ENCODE measurements at places on chromosomes 16 and 17. TPM values are rescaled to one million over a fixed set of nuclear protein-coding genes. Genes with fewer than 3 reads are reported as not detected.

DNA sequence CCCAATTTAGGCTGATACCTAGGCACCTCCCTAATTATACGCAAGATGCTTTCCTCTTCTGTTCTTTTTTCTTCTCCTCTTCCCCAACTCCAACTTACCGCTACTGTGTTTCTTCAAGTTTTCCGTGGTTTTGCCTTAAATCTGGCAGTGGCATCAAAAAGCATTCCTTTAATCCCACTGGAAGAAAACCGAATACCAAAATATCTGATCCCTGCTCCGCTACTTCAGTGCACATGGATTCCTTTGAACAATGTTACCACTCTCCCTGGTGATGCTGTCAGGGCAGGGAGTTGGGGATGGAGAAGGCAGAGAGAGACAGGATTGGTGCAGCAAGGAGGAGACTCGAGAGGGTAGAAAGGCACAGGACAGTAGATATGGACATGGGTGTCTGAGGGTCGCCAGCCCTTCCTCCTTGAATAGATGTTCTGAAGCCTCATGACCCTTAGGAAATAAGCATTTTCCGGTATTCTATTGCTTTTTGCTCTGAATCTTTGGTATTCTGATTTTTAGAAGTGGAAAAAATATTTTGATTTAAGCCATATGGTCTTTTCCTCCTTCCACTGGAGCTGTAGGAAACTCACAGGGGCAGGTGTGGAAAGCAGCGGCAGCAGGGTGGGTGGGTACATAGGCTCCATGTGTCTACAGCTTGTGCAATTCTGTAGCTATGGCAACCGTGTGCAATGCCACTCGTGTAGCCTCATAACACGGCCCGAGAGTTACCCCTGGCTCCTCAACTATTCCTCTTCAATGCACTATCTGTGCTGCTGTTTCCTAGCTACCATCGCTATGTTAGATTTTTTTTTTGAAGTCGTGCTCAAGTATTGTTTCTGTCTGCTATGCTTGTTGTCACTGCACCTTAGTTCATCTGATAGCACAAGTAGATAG, 32.3 kb upstream of the TANC2 start:
- no peaks in the 10 kb centered on the region for H3K36me3 ChIP-seq
- H3K4me3 ChIP-seq: no peak overlapping the region
- H3K27me3 ChIP-seq: no peaks in the 10 kb centered on the region
- DNase-seq: no peak
- H3K27ac ChIP-seq: no peak overlapping the region
- no peaks in the 10 kb centered on the region for H3K4me1 ChIP-seq

GRCh38 chr16:89805136-89805905, 11.1 kb downstream of the FANCA start:
- H3K36me3 ChIP-seq: no peaks in the 10 kb centered on the region
- H3K4me3 ChIP-seq: no peak overlapping the region
- no peak for DNase-seq
- H3K27ac ChIP-seq: no peak overlapping the region

- no peaks in the 10 kb centered on the region for H3K36me3 ChIP-seq
- peak; percentile 5 for DNase-seq
- H3K4me1 ChIP-seq: no peaks in the 10 kb centered on the region
- H3K27ac ChIP-seq: no peak overlapping the region
- H3K27me3 ChIP-seq: peaks cover 4% of the 10 kb centered on the region
Measured at GRCh38 chr16:22898874-22899348, 84.9 kb downstream of the HS3ST2 start.

DNA sequence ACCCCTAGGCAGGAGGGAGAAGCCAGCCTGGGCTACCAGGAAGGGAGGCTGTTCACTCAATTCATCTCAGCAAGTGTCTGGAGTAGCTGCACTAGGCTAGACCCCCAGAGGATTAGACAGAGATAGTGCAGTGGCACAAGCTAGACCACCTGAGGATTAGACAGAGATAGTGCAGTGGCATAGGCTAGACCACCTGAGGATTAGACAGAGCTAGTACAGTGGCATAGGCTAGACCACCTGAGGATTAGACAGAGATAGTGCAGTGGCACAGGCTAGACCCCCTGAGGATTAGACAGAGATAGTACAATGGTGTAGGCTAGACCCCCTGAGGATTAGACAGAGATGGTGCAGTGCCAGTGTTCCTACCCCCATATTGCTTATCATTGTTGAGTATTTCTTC, 74.1 kb upstream of the SDK2 start:
- H3K27ac ChIP-seq: no peak overlapping the region
- H3K4me3 ChIP-seq: no peak overlapping the region
- no peak for DNase-seq
- H3K4me1 ChIP-seq: peaks cover 32% of the 10 kb centered on the region

- DNase-seq: no peak
- H3K27me3 ChIP-seq: no peaks in the 10 kb centered on the region
- peaks cover 40% of the 10 kb centered on the region for H3K4me1 ChIP-seq
- peaks cover 17% of the 10 kb centered on the region for H3K36me3 ChIP-seq
- H3K4me3 ChIP-seq: peak overlapping the region; percentile 29
Measured at GRCh38 chr16:68356919-68357286, 46.1 kb downstream of the PRMT7 start.

DNA sequence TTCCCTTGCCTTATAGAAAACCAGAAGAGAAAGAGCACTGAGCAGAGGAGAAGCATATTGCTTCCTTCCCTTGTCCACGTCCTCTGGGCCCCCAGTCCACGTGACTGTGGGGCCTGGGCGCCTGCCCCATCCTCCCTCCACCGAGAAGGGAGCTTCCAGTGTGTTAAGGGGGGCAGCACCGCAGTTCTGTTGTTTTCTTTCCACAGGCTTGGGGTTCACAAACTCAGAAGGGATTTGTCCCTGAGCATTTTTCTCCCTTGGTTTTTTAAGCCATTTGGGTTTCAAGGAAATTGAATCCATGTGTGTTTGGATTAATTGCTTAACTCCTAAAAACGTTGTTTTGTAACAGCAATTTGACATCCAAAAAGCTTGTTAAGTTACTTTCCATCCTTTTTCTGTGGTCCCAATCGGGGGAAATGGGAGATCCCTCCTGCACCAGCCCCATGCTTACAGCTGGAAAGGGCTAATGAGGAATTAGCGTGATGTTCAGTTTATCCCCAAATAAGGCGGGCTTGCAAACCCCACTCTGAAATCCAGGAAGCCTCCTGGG, 347.5 kb upstream of the TNRC6C start:
- no peaks in the 10 kb centered on the region for H3K27me3 ChIP-seq
- no peak for DNase-seq
- H3K4me1 ChIP-seq: peaks cover 20% of the 10 kb centered on the region
- H3K4me3 ChIP-seq: no peak overlapping the region

DNA sequence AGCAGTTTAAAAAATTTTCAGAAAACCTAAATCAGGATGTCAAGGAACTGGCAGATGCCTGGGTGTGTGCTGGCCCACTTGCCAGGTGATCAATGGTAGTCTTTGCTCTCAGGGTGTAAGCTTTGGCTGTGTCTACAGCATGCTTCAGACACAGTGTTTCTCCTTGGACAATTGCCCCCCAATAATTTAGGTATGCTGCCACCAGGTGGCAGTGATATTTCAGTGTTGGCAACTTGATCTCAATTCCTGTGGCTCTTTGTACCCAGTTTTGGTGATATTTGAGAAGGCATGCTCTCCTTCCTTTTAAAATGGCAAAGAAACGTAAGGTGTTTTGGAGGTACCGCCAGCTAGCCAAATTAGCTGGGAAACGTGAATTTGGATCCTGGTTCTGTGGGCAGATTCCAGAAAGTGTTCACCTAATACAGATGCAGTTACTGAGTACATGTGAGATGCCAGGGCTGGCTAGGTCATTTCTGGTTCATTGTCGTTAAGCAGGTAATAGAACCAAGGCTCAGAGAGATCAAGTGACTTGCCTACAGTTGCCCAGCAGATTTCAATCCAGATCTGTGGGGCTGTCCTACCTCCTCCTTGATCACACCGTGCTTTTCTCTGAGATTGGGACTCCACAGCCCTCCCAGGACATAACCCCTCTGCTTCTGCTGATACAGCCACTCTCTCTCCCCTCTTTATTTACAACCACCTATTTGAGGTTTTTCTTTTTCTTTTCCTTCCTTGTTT, 155.6 kb upstream of the PLCG2 start:
- peaks cover 6% of the 10 kb centered on the region for H3K4me1 ChIP-seq
- H3K36me3 ChIP-seq: no peaks in the 10 kb centered on the region
- peak; percentile 52 for DNase-seq
- no peak overlapping the region for H3K4me3 ChIP-seq
- H3K27me3 ChIP-seq: no peaks in the 10 kb centered on the region

DNA sequence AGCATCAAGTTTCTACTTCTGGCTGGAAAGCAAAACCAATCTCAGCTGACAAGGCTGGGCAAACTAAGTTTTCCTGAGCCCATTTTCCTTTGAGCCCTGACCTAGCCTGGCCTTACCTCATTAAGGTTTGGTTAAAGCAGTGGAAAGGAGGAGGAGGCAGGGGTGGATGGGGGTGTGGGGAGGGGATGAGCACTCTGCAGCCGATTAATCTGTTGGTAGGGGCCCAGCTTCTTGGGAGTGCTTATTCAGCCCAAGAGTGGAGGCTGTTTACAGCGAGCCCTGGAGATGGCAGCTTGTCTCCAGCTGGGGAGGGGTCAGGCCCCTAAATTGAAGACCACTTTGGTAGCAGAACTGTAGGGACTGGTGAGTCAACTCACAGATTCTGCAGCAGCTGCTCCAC, 12.0 kb downstream of the SMCR8 start:
- H3K36me3 ChIP-seq: peaks cover 39% of the 10 kb centered on the region
- H3K27me3 ChIP-seq: no peaks in the 10 kb centered on the region
- H3K4me1 ChIP-seq: peaks cover 8% of the 10 kb centered on the region
- no peak overlapping the region for H3K4me3 ChIP-seq
- no peak for DNase-seq

The OSBPL7 gene
- 50.4 TPM for total RNA-seq

Measured in CD4-positive, alpha-beta memory T cell (primary cell).